ENCODE measurements at places on chromosomes 1 and 21.

DNA sequence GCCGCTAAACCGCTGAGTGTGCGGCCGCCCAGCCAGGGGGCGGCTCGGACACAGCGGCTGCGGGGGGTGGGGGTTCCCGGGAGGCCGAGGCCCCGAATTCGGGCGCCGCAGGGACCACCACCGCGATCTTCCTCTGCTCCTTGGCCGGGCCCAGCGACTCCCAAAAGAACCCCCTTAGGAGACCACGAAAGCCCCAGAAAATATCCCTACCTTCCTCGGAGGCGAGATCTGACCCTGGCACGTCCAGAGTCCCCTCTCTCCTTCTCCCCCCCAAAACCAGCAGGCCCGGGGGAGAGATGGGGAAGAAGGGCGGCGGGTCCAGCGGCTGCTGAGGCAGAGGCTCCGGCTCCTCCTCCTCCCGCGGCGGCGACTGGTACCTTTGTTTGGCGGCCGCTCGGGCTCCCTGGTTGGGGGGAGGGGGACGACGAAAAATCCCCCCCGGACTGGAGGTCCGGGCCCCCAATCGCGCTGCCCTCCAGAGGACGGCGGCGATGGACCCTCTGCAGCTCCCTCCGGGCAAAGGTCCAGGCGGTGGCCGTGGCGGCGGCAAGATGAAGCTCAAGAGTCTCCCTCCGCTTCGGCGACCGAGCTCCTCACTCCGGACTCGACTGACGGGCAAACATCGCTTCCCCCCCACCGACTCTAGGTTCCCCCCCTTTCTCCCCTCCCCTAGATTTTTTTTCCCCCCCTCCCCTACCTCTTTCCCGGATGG is at the start of gene ARID4B:
Gene ARID4B (minus strand): TSS at position 621 of the 712 bp plus-strand sequence. CDS start 1,260 bp downstream, outside the sequence.
- no peak for DNase-seq

DNA sequence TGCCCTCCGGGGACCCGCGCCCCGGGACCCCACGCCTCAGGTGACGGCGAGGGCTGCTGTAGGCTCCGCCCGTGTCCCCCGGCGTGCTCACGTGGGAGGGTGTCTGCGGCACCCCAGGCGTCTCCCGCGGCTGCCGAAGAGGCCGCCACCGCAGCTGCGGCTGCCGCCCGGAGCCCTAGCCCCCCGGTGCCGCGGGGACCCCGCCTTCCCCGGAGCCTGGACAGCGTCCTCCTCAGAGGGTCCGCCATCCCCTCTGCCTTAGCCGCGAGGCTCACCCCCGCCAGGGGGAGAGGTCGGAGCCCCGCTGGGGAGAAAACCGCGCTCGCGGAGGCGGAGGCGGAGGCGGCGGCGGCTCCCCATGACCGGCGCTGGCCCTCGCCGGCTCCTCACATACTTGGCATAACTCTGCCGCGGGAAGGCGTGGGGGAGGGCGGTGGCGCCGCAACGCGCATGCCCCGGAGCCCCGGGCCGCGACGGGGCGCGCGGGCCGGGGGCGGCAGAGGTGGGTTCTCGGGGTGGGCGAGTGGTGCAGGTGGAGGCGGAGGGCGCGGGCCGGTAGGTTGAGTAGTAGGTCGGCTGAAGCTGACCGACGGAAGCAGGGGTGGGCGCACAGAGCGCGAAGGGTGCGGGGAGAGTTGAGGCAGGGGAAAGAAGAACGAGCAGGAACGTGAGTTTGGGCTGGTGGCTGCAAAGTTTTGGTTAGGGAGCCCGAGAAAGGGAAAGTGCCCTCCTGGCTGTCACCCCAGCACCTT is 700 bp upstream of the SYDE2 start:
- no peak for DNase-seq

GRCh38 chr21:34582506-34583150 is 32.3 kb downstream of the RCAN1 start:
- DNase-seq: no peak

- DNase-seq: no peak
Observed at GRCh38 chr1:64676386-64676785, 68.5 kb upstream of the RAVER2 start.

DNA sequence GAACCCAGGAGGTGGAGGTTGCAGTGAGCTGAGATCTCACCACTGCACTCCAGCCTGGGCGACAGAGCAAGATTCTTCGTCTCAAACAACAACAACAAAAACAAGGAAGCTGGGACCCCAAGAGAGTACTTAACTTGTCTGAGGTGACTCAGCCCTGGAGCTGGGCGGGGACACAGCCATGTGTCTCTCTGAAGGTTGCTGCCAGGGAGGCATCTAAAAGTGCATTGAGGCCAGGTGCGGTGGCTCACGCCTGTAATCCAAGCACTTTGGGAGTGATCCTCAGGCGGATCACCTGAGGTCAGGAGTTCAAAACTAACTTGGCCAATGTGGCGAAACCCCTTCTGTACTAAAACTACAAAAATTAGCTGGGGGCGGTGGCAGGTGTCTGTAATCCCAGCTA is 7.7 kb downstream of the IFI6 start:
- no peak for DNase-seq

DNA sequence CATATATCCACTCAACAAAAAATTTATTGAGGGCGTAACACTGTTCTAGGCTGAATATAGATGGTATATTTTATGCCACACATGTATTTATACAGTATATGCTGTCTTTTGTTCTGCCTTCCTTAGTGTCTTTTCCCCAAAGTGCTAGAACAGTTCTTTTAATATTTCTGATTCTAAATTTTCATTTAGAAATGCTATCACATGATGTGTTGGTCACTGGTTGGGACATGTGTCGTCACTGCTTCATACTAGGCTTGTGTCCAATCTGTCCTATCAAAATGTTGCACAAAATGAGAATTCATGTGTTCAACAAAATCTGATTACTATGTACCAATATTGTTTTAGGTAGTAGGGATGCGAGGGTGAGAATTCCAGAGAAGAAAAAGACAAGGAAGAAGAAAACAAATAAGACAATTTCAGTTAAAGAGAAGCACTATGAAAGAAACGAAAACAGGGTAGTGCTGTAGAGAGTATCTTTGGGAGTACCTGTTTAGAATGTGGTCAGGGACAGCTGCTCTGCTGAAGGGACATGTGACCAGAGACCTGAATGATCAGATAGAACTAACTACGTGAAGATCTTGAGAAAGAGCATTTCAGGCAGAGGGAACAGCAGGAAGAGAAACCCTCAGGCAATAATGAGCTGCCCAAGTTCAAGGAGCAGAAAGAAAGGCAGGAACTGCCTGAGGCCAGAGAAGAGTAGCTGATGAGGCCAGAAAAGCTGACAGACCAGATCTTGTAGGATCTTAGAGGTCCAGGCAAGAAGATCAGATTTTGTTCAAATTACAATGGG is 1.3 kb downstream of the KMO start:
- DNase-seq: no peak

All from SIG-M5 (cell line).